ENCODE measurements at places on chromosomes 1 and 21.

- no peak for DNase-seq
Measured at GRCh38 chr1:153506831-153507413, 28.9 kb downstream of the S100A6 start.

DNA sequence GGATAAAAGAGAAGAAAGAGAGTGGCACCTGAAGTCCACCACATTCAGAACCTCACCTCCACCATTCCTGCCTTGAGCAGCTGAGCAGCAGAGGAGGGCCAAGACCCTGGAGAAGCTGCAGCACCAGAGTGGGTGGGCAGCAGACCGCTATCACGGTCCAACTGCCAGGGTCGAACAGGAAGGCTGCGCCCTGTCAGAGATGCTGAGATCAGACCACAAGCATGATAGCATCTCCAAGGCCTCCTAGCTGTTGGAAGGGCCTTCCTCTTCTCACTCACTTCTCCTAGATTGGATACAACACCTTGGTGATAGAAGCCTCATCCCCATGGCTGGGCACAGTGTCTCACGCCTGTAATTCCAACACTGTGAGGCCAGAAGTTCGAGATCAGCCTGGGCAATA, 12.1 kb upstream of the SLC45A3 start:
- DNase-seq: no peak

GRCh38 chr1:209743145-209743482, 12.7 kb upstream of the TRAF3IP3 start:
- DNase-seq: no peak

DNA sequence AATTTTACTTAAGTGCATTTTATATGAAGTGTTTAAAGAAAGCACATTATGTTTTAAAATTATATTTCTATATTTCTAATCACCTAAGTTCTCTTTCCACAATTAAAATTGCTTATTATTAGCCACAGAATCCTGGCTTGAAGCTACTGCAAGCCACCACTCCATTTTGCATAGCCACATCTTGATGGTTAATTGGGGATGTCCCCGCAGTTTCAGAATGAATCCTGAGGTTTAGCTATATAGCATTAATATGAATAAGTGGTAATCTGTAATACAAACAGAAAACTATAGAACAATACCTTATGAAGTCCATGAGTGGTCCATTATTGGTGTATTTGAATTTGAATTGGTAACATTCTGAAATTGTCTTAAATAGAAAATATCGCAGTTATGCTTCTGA, 11.6 kb upstream of the GOLPH3L start:
- no peak for DNase-seq

DNA sequence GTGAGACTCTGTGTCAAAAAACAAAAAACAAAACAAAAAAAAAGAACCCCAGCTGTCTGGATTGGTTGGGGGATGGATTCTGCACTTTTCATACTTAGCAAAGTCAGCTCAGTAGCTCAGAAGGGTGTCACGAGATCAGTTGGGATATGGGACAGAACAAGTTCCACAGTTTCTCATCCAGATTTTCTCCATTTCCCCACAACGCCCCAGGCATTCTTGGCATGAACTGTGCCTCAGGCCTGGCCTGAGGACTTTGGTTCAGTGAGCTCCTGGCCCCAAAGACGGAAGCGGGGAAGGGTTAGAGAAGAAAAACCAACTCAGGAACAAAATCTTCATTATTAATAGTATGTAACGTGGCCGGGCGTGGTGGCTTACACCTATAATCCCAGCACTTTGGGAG, 1.9 kb downstream of the AKR7A2 start:
- no peak for DNase-seq

DNA sequence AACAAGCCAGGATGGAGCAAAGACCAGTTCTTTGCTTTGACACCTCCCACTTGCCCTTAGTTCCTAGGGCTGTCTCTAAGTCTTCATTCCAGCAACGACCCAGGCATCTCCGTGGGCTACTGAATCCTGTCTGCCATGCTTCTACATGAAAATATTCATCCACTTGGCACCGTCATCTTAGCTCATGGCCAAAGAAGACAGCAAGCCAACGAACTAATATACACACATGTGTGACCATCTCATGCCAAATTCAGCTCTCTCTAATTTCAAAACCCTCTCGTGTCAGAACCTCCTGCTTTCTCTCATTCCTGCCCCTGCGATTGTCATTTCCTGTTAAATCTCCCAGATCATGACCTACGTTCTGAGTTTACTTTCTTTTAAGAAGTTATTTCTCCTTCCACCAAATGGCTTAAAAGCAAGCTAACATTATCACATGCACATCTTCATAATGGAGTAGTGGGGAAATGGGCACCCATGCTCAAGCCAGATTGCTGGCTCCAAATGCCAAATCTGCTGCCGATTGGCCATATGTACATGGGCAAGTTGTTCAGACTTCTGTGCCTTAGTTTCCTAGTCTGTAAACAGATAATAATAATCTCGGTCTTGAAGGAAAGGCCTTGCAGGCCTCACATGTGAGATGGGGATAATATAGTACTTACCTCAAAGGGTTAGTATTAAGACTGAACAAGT, 373.4 kb downstream of the USH2A start:
- no peak for DNase-seq

GRCh38 chr1:214683621-214684020, 80.6 kb downstream of the CENPF start:
- DNase-seq: no peak

- DNase-seq: no peak
Measured at GRCh38 chr1:55535724-55536544, 320.8 kb upstream of the USP24 start.

DNA sequence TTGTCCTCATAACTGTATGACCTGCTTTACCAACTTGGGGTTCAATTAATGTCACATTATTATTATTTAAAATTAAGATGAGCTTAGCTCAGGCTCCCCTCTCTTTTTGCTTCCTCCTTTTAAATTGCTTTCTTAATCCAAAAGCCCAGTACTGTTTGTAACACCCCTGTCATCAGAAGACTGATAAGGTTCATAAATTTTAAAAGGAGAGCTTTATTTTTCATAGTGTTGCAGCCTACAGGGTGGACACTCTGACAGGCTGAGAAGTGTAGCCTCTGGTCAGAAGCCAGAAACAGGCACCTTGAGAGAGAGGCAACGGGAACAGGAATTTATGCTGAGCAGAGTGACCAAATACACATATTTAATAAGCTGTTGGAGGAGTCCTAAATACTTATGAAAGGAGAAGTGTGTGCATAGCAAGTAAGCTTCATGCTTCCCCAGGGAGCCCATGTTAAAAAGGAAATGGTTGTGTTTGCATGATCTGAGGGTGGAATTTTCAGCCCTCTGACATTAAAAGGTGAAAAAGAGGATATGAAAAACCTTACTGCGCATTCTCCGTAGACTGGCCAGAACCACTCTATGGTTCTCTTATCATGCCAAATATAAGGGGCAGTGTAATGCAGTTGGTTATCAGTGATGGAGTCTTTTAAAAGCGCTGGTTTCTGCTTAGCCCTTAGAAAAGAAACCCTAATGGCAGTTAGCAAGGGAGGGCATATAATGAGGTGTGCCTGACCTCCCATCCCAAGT, 30.5 kb upstream of the FGGY start:
- DNase-seq: no peak

DNA sequence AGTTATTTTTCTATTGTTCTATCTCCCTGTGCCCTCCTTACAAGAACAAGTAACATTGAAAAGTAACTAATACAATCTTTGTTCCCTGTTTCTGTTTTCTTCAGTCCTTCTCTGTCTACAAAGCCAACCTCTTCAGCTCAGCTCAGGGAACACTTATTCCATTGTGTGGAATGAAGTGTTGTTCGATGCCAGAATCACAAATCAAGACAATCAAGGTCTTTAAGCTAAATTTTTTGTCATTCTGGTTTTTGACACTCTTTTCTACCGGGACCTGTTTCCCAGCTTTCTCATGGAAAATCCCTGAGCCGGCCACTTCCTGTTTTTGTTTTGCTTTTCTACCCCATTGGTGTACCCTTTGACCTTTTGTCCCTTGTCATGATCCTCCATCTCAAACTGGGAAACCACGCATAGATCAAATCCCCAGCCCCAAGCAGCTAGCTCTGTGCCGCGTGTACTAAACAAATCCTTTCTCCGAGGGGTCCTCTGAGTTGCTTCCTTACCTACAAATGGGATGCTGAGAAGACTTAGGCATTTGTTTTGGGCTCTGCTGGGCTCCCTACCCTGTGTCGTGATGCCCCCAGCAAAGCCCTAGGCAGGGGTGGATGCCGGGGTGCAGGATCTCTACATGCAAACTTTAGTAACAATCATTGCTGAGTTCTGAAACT, 141.8 kb downstream of the TOMM20 start:
- no peak for DNase-seq

DNA sequence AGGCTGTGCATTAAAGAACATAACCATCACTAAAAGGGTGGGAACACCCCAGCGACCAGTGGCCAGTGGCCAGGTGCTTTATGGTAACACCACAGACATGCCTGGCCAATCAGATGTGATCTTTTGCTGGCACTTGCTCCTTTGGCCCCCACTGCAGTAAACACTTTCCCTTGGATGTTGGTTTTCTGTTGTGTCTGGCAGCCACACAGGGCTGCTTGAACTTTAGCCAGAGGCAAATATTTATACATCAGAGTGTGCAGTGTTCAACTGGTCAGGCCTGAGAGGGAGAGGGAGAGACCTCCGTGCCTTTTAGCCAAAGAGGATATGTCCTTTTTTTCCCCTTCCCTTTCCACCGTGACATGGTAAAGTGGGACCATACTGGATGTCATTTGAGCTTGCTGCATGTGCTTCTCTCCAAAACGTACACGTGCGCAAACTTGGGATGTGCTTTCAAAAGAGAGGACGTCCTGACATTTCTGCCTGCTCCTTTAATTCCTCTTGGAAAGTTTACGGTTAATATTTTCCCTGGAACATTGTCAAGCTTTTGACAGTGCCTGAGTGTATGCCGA, 101.2 kb downstream of the NFIA start:
- no peak for DNase-seq

DNA sequence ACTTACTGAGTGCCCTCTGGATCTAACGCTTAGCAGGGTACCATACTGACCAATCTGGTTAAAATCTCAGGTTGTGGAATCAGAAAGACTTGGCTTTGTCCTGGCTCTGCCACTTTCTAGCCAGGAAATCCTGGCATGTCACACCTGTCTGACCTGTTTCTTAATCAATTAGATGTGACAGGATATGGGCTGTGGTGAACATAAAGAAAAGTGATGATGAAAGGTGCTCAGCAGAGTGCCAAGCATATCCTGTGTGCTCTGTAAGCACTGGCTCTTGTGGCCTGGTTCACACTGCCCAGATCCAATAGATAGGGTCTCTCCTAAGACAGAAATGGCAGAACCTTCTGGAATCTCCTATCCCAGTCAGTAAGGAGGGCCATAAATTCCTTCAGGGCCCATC, 53.9 kb downstream of the PHC2 start:
- DNase-seq: no peak

GRCh38 chr1:245690946-245691541, 536.3 kb downstream of the KIF26B start:
- DNase-seq: no peak

- peak; percentile 60 for DNase-seq
Measured at GRCh38 chr1:160261556-160261892, 825 bp downstream of the DCAF8 start.

GRCh38 chr1:59061876-59062275, 235.0 kb upstream of the FGGY start:
- no peak for DNase-seq

GRCh38 chr1:48676376-48676775, 100.3 kb downstream of the BEND5 start:
- no peak for DNase-seq

GRCh38 chr1:233477359-233477758, 136.5 kb upstream of the KCNK1 start:
- DNase-seq: no peak

GRCh38 chr1:210535761-210536160, 207.1 kb downstream of the HHAT start:
- DNase-seq: no peak

GRCh38 chr1:156004843-156005584, 15.7 kb downstream of the SSR2 start:
- DNase-seq: no peak

DNA sequence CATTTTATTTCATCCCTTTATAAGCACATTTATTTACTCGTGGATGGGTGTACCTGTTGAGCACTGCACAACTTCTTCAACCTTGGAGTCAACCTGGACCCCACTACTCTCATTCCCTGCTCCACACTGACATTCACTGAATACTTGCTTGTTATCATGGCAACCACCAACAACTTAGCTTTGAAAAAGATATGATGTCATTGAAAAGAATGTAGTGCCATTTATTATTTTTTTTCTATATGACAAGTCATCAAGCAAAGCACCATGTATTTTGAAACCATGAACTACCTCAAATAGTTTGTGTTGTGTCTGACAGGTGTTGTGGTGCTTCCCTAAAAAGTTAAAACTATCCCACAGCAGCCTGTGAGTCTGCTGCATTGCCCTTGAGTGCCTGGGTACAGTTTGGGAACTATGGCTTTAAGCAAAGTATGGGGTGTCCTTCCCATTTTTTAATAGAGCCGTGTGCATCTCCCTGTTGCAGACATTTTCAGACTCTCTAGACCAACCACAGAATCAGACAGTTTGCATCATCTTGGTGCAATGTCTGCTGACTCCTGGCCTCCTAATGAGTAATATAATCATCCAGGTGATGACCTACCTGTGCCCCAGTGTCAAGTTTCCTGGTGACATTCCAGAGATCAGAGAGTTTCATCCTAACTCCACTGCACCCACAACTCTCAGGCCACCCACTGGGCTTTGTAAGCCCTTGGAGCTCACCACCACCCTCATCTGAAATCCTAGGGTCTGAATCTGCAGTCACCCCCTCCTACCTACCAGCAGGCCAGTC, 339.7 kb upstream of the PROX1 start:
- no peak for DNase-seq

DNA sequence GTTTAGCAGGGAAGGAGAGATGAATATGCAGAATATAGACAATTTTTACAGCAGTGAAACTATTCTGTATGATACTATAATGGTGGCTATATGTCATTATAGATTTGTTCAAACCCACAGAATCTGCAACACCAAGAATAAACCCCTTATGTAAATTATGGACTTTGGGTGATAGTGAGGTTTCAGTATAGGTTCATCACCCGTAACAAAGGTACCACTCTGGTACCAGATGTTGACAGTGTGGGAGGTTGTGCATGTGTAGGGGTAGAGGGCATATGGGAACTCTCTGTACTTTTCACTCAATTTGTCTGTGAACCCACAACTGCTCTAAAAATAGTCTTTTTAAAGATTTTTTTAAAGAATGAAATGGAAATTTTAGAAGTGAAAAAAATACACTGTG, 29.9 kb upstream of the PRDX6 start:
- DNase-seq: no peak

- no peak for DNase-seq
Measured at GRCh38 chr21:36202726-36203602, 46.3 kb downstream of the DOP1B start.

GRCh38 chr1:183263886-183264602, 78.0 kb downstream of the LAMC2 start:
- no peak for DNase-seq
